Thoracic aorta endothelial cell (primary cell): ENCODE measurements at places on chromosomes 1 and 21. TPM values are rescaled to one million over a fixed set of nuclear protein-coding genes. Genes with fewer than 3 reads are reported as not detected.

AMY2A gene
- total RNA-seq: not detected in 2 replicates

INKA2 gene
- 4.4 and 5.0 TPM in 2 replicates for total RNA-seq

RASSF5 gene
- total RNA-seq: 0.40 and 1.5 TPM in 2 replicates

AADACL4 gene
- total RNA-seq: not detected in 2 replicates

CHRM3 gene
- total RNA-seq: 0.13 and 2.6 TPM in 2 replicates

NVL gene
- 43.0 and 44.4 TPM in 2 replicates for total RNA-seq

FABP3 gene
- total RNA-seq: not detected in 2 replicates

FAM72D gene
- 2.5 and 3.9 TPM in 2 replicates for total RNA-seq

SLC35D1 gene
- 7.7 and 8.2 TPM in 2 replicates for total RNA-seq

TAS1R3 gene
- 0.13 and 0.22 TPM in 2 replicates for total RNA-seq

HENMT1 gene
- total RNA-seq: 1.9 TPM in 2 replicates

CLDN17 gene
- not detected in 2 replicates for total RNA-seq

SPATA46 gene
- not detected in 2 replicates for total RNA-seq

CYP2J2 gene
- 0.22 and 0.27 TPM in 2 replicates for total RNA-seq

TACSTD2 gene
- total RNA-seq: 0.22 and 0.53 TPM in 2 replicates

PIGR gene
- total RNA-seq: not detected in 2 replicates

SDC3 gene
- 16.6 and 19.9 TPM in 2 replicates for total RNA-seq

KRTAP21-1 gene
- not detected in 2 replicates for total RNA-seq

GJB3 gene
- total RNA-seq: not detected in 2 replicates

C1QA gene
- not detected in 2 replicates for total RNA-seq

PTGER3 gene
- total RNA-seq: 0.07 and 0.13 TPM in 2 replicates

KDF1 gene
- not detected in 2 replicates for total RNA-seq

DSTYK gene
- 10.6 and 10.8 TPM in 2 replicates for total RNA-seq

GPR52 gene
- total RNA-seq: 2.9 and 3.4 TPM in 2 replicates

AADACL3 gene
- not detected in 2 replicates for total RNA-seq

TAS1R1 gene
- 0.07 TPM in 1 of 2 replicates, not detected in the other for total RNA-seq

FAM177B gene
- total RNA-seq: not detected in 2 replicates

RNU1-4 gene
- under 0.01 TPM in 2 replicates for total RNA-seq

C4BPB gene
- total RNA-seq: not detected in 2 replicates

SEMA4A gene
- 0.80 and 1.0 TPM in 2 replicates for total RNA-seq

PTPN7 gene
- 0.27 and 0.36 TPM in 2 replicates for total RNA-seq

DCAF8 gene
- total RNA-seq: 91.8 and 96.1 TPM in 2 replicates

CLCA1 gene
- total RNA-seq: not detected in 2 replicates

TTLL7 gene
- 6.5 and 11.8 TPM in 2 replicates for total RNA-seq

FNDC10 gene
- 0.65 and 0.80 TPM in 2 replicates for total RNA-seq

NBPF6 gene
- not detected in 2 replicates for total RNA-seq

OR14K1 gene
- total RNA-seq: not detected in 2 replicates

RGS4 gene
- total RNA-seq: 140 and 418 TPM in 2 replicates

ZZZ3 gene
- total RNA-seq: 96.4 and 103 TPM in 2 replicates

OR2G6 gene
- not detected in 2 replicates for total RNA-seq

PGBD5 gene
- under 0.01 and 0.07 TPM in 2 replicates for total RNA-seq

BEND5 gene
- 0.65 TPM in 1 of 2 replicates, not detected in the other for total RNA-seq

CYP4A11 gene
- total RNA-seq: not detected in 2 replicates

NEGR1 gene
- total RNA-seq: 12.1 and 12.2 TPM in 2 replicates

LIPI gene
- total RNA-seq: not detected in 2 replicates

OSCP1 gene
- 2.7 and 4.4 TPM in 2 replicates for total RNA-seq

CEP350 gene
- 58.4 and 60.8 TPM in 2 replicates for total RNA-seq

DNAH14 gene
- total RNA-seq: 2.9 and 5.5 TPM in 2 replicates
